ENCODE measurements at places on chromosomes 16 and 17.

GRCh38 chr17:15109608-15110007 lies 155.5 kb downstream of the PMP22 start:
- no peak for DNase-seq
- H3K36me3 ChIP-seq = no peaks in the 10 kb centered on the region
- H3K27me3 ChIP-seq = no peaks in the 10 kb centered on the region
- no peak overlapping the region for H3K27ac ChIP-seq

GRCh38 chr17:15485045-15485444 lies 17.6 kb upstream of the CDRT4 start:
- DNase-seq = no peak
- H3K27ac ChIP-seq = no peak overlapping the region
- H3K4me3 ChIP-seq = no peak overlapping the region
- H3K27me3 ChIP-seq = no peaks in the 10 kb centered on the region
- H3K4me1 ChIP-seq = no peaks in the 10 kb centered on the region

DNA sequence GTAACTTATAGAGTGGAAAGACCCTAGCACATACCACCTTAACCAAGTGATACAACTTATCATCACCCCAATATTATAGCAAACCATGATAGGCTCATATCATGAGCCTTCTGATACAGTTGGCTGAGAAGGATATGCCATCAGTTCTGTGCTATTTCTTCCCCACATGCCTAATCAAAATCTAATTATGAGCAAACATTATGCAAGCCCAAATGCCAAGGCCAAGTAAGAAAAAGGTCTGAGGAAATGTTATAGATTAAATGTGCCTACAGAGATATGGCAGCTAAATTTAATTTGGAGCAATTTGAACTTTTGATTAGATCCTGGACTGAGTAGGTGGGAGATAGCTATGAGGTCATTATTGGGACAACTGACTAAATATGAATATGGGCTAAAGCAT lies 225.9 kb upstream of the PMFBP1 start:
- no peaks in the 10 kb centered on the region for H3K27me3 ChIP-seq
- no peak for DNase-seq
- H3K36me3 ChIP-seq = no peaks in the 10 kb centered on the region
- no peak overlapping the region for H3K4me3 ChIP-seq
- H3K4me1 ChIP-seq = no peaks in the 10 kb centered on the region
- no peak overlapping the region for H3K27ac ChIP-seq

DNA sequence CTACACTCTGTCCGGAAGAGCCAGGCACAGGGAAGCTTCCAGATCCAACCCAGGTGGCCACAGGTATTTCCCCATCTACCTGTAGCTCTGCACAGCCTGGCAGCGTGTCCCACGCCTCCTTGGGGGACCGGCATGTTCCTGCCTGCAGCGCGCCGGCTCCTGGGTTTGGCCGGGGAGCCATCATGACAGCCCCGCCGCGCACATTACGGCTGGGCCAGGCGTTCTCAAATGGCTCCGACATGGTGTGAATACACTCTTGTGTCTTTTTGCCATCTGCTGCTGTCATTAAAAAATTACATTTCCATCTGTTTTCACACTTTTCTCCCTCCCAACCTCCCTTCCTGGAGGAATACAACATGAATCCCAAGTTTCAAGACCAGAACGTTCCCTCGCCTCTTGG lies 8.0 kb upstream of the GINS2 start:
- H3K27ac ChIP-seq = no peak overlapping the region
- no peak for DNase-seq
- no peaks in the 10 kb centered on the region for H3K36me3 ChIP-seq
- peaks cover 6% of the 10 kb centered on the region for H3K4me1 ChIP-seq
- H3K27me3 ChIP-seq = no peaks in the 10 kb centered on the region
- H3K4me3 ChIP-seq = no peak overlapping the region

GRCh38 chr17:29562615-29563014 lies 4.2 kb downstream of the ABHD15 start:
- H3K4me3 ChIP-seq = no peak overlapping the region
- no peak overlapping the region for H3K27ac ChIP-seq
- peak; percentile 36 for DNase-seq
- H3K27me3 ChIP-seq = peaks cover 31% of the 10 kb centered on the region
- H3K36me3 ChIP-seq = no peaks in the 10 kb centered on the region

GRCh38 chr17:33642002-33642401 lies 348.9 kb upstream of the ASIC2 start:
- no peak overlapping the region for H3K27ac ChIP-seq
- peaks cover 5% of the 10 kb centered on the region for H3K36me3 ChIP-seq
- DNase-seq = no peak
- no peak overlapping the region for H3K4me3 ChIP-seq

DNA sequence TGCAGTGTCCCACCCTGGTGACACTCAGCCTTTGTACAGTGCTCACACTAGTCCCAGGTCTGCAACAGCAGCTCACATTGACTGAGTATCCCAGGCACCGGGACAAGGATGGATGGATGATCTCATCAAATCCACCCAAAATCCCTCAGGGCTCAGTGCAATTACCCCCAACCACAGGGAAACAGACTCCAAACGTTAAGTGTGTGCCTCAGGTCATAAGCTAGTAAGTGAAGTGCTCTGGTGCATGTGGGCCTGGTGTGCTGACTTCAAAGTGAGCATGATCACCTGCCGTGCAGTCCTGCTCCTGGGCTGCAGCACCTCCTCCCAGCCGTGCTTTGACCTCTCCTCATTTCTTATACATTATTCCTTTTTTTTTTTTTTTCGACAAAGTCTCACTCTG lies 31.2 kb upstream of the CD300E start:
- DNase-seq = no peak
- no peaks in the 10 kb centered on the region for H3K27me3 ChIP-seq
- H3K36me3 ChIP-seq = no peaks in the 10 kb centered on the region
- no peak overlapping the region for H3K27ac ChIP-seq
- no peaks in the 10 kb centered on the region for H3K4me1 ChIP-seq

DNA sequence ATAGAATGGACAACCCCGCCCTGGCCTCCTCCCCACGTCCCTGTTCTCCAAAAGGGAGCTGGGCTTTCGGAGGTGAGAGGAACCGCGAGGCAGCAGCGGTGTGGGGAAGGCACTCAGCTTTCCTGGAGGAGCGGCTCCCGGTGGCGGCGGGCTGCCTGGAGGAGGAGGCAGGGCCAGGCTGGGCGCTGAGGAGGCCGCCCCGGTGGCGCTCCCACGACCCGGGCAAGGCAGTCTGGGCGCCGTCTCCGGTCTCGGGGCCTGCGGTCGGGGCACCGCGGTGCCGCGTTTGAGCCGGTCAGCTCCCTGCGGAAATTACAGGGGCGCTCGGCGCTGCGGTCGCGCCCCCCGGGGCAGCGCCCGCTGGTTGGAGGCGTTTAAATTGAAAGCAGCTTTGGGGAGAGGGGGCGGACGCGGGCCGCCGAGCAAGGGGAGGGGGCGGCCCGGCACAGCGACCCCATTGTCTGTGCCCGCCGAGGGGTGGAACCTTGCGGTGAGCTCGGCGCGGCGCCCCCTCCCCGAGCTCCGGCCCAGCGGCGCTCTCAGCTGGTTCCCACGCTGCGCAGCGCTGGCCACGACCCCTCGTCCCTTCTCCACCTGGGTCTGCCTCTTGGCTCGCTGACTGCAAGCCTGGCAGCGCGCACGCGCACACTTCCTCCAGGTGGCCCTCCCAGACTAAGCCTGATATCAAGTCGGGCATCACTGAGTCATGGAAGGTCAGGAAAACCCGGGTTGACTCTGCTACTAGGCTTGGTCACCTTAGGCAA lies 58.7 kb upstream of the DLX4 start:
- peaks cover 24% of the 10 kb centered on the region for H3K4me1 ChIP-seq
- no peak overlapping the region for H3K27ac ChIP-seq
- no peak for DNase-seq

DNA sequence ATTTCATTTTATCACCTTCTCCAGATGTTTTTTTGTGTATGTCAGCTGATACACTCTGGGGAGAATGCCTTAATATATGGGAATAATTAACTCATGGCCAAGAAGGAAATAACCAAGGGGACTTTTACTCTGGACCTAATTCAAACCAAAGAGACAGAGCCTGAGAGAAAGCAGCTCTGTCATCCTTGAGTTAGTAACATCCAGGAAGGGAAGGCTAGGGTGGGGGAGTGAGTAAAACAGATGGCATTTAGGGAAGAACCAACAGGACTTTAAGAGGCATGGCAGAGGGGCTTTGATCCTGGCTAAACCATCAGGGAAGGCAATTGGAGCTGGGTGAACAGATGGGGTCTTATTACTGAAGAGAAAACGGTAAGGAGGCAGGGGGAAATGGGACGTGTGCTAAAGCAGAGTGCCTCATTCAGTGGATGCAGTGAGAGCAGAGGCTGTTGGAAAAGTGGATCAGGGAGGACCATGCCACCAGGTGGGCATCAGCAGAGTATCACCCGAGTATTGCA lies 2.5 kb upstream of the SMPD3 start:
- no peaks in the 10 kb centered on the region for H3K4me1 ChIP-seq
- peaks cover 23% of the 10 kb centered on the region for H3K27me3 ChIP-seq
- H3K36me3 ChIP-seq = no peaks in the 10 kb centered on the region

DNA sequence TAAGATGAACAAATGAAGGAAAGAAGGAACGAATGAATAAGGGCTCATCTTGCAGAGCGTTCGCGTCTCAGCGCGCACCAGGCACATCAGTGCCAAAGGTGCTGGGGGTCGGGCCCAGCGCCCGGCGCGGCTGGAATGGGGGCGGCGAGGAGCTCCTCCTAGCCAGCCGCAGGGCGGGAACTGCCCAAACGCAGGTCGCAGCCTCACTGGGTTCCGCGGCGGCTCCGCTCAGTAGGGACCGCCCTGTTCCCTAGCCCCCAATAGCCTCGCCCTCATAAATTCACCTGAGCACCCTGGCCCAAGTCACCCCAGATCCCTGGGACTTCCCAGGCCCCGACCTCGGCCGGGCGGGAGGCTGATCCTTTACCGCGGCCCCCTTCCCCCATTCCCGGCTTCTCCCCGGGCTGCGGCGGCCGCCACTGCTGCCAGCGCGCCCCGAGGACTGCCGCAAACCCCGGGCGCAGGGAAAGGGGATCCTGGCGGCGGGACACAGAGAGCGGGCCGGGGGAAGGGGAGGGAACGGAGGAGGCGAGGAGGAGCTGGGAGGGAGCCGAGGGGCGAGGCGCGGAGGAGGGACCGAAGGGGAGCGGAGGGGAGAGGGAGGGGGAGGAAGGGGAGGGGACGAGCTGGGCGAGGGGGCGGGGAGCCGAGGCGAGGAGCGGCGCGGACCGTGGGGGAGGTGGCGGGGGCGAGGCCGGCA lies 377 bp upstream of the CRHR1 start:
- no peak overlapping the region for H3K27ac ChIP-seq
- H3K4me3 ChIP-seq = peak overlapping the region; percentile 96
- DNase-seq = no peak
- peaks cover 62% of the 10 kb centered on the region for H3K27me3 ChIP-seq
- no peaks in the 10 kb centered on the region for H3K36me3 ChIP-seq

- peaks cover 100% of the 10 kb centered on the region for H3K27me3 ChIP-seq
- peaks cover 4% of the 10 kb centered on the region for H3K4me1 ChIP-seq
- H3K4me3 ChIP-seq = peak overlapping the region; percentile 52
- H3K27ac ChIP-seq = no peak overlapping the region
- DNase-seq = peak; percentile 85
Measured at GRCh38 chr17:36934692-36935630, 2.3 kb upstream of the LHX1 start.

DNA sequence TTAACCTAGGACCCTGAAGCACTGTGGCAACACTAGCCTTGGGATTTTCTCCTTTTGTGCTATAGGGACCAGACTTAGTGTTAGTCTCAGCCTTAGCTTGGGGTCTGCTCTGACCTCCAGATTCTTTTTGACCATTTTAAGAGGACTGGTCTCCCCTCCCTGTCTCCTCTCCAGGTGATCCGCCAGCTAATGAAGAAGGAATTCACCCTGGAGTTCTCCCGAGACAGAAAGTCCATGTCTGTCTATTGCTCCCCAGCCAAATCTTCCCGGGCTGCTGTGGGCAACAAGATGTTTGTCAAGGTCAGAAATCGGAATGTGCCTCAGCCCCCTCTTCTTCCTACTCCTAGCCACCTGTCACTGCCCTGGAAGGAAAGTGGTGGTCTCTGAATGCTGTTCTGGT lies 19.5 kb downstream of the ATP2A1 start:
- H3K27ac ChIP-seq = no peak overlapping the region
- H3K27me3 ChIP-seq = no peaks in the 10 kb centered on the region
- no peaks in the 10 kb centered on the region for H3K4me1 ChIP-seq
- no peak overlapping the region for H3K4me3 ChIP-seq
- H3K36me3 ChIP-seq = no peaks in the 10 kb centered on the region
